ENCODE measurements at places on chromosomes 1 and 21.

DNA sequence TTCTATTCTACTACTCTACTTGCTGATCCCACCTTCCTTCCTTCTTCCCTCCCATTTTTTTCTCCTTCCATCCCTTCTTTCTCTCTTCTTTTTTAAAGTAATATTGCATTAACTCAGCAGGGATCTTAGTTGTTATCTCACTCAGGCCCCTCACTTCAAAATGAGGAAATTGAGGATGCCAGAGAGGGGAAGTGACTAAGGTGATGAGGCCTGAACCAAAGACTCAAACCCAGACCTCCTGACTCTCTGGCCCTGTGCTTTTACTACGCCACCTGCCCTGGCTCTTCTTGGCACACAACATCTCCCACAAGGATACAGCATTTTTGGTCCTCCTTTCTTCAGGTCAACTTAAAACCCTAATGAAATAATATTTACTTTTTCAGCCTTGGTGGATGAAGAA is 151.7 kb upstream of the ZNF648 start:
- DNase-seq, result no peak

DNA sequence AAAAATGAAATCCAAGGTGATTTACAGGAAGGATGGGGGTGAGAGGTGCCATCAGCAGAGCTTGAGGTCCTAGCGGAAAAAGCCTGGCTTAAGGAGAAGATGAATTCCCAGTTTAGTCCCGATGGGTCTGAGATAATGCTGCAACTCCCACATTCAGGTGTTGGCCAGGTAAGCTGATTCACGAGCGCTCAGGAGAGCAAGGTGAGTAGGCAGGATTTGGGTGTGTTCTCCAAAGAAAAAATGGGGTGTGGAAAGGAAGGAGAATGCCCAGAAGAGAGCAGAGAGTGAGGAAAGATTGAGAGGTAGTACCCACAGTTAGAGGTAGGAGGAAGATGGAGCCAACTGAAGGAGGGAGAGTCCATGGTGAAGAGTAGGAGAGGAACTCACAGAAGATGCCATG is 12.5 kb downstream of the RIMS3 start:
- no peak for DNase-seq

- no peak for DNase-seq
Measured at GRCh38 chr1:225629483-225629882, 23.4 kb downstream of the ENAH start.

DNA sequence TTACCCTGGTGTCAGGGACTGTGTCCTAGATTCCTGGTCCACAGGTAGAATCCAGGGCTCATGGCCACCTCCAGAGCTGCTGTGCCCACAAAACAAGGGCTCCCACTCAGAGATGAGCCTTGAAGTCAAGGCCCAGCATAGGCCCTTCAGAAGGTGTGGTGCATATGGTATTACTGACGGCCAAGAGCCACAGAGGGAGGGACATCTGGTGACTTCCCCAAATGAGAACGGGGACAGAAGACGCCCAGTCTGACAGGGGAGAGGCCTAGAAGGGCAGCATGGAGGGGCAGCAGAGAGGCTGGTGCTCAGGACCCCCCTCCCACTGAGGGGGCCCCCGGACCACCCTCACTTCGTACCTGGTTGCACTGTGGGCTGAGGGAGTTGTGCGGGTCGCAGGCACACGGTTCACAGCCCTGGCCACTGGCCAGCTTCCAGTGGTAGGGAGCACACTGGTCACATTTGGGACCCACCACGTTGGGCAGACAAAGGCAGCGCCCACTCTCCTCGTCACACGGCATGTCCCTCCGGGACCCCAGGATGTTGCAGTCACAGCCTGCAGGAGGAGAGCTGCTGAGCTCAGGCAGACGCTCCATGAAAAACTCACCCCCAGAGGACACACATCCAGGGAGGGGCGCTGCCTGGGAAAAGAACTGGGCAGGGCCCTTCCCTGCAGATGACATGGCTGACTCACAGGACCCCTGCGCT is 25.0 kb downstream of the LAMB3 start:
- DNase-seq, result no peak

DNA sequence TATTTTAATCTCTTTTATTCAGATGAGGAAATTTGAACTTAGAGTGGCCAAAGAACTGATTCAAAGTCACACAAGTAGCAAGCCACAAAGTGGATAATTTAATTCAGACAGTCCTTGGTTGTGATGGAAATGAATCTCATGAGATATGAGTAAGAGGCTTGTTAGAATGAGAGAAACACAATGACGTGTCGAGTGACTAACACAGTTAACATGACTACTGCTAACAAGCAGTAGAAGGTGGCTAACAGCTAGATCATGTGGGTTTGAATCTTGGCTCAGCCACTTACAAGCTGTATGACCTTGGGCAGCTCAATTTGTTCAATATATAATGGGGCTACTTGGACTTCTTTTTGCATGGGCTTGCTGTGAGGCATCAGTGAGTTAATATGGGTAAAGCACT is 104.5 kb upstream of the LMO4 start:
- DNase-seq, result no peak

DNA sequence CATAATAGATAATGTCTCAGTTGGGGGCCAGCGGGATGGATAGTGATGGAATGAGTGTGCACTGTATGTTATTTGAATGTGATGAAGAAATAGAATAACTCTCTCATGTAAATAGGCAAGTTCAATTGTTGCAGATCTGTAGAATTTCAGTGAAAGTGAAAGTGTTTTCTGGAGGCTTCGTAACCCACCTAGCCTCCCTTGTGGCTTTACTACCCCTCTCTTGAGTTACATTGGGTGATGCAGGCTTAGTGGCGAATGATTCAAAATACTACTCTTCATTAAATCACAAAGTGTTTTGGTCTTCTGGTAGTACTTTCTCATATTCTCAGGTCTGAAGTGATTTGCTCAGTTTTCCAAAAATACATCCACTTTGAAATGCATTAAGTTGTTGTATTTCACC is 411.9 kb downstream of the ZP4 start:
- DNase-seq, result no peak

DNA sequence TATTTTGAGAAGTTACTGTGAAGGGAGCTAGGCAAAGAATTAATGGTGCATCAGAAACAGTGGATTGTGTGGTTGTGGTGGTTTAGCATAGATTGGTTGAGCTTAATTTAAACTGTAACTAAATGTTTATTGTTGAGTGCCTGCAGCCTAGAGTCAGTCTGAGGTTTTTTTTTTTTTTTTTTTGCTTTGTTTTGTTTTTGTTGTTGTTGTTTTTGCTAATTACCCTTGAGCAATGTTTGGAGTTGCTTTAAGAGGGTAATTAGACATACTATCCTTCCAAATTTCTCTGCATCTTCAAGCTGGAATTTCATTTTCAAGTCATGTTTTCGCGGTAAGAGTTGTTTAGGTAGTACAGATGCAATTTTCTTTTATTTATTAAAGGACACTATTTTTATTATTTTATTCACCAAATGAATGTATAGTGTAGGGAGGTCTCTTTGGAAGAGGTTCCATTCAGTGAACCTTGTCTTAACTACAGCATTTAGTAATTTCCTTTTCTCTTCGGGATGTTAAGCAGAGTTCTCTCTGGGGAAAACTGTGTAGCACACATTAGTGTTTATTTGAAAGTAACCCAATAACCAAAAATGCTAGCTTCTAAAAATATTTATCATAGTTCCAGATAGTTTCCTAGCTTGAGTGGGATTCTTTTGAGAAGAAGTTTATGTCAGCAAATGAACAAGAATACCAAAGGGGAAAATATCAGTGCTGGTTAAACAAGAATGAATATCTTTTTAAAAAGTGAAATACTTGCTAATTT is 82.3 kb downstream of the CLIC4 start:
- DNase-seq, result no peak

- DNase-seq, result no peak
Measured at GRCh38 chr1:39721664-39722063, 17.0 kb upstream of the PPIE start.

DNA sequence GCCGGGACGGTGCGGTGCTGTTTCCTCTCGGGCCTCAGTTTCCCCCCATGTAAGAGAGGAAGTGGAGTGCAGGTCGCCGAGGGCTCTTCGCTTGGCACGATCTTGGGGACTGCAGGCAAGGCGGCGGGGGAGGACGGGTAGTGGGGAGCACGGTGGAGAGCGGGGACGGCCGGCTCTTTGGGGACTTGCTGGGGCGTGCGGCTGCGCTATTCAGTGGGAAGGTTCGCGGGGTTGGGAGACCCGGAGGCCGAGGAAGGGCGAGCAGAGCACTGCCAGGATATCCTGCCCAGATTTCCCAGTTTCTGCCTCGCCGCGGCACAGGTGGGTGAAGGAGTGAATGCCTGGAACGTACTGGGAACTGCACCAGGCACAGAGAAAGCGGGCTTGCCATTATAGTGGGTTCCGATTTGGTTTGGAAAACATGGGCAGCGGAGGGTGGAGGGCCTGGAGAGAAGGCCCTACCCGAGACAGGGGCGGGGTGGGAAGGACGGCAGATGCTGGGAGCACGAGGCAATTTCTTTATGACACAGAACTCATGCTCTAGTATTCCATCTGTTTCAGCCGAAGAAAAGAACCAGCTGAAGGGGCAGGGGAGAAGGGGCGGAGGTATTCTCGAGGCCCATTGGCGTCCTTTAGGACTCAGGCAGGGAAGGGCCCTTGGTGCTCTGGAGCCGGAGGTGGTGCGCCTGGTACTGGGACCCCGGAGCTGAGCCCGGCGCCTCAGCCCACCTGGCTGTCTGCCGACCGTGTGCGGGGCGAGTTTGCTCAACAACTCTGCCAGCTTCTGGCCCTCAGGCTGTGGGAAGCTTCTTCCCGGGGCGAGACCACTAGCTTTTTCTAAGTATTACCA is 960 bp downstream of the PCSK9 start:
- no peak for DNase-seq

- DNase-seq, result no peak
Measured at GRCh38 chr1:226788965-226789364, 49.9 kb upstream of the ITPKB start.

GRCh38 chr21:42622284-42622683 is 31.1 kb upstream of the PDE9A start:
- DNase-seq, result no peak

- no peak for DNase-seq
Measured at GRCh38 chr1:84947536-84948410, 49.1 kb downstream of the MCOLN2 start.

- DNase-seq, result no peak
Measured at GRCh38 chr1:102466487-102466886, 469.8 kb upstream of the OLFM3 start.

DNA sequence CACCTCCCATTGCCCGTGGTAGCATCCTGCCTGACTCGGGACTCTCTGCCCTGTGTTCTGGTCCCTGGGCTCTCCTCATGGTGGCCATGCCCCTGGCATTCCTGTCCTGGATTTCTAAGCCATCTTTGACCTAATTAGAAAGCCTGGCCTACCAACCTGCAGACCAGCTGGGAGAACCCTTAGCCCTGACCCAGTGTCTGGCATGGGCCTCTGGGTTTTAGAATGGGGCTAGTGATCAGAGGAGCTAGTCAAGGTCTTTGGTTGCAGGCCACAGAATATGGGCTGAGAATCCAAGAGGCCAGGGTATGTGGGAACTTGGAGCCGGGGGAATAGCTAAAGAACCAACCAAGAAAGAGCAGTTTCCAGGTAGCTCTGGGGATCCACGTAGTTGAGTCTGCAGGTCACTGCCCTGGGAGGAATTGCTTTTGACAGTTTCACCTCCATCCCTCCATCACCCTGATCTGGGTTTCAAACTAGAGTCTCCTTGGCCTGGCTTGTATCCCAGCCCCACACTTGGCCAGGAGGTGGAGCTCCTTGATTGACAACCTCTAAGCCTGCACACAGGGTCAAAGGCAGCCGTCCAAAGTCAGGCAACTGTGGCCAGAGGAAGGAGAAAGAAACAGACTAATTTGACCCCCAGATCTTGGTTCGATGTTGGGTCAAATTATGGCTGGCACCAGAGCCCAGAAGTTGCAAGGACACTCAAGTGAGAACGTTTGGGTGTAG is 54.7 kb upstream of the ABCG1 start:
- DNase-seq, result peak; percentile 63

- no peak for DNase-seq
Measured at GRCh38 chr21:18147678-18148077, 97.0 kb upstream of the CHODL start.

- no peak for DNase-seq
Measured at GRCh38 chr1:27473755-27474154, 16.2 kb downstream of the WASF2 start.

- DNase-seq, result no peak
Measured at GRCh38 chr1:56965191-56965590, 624 bp downstream of the C8B start.

DNA sequence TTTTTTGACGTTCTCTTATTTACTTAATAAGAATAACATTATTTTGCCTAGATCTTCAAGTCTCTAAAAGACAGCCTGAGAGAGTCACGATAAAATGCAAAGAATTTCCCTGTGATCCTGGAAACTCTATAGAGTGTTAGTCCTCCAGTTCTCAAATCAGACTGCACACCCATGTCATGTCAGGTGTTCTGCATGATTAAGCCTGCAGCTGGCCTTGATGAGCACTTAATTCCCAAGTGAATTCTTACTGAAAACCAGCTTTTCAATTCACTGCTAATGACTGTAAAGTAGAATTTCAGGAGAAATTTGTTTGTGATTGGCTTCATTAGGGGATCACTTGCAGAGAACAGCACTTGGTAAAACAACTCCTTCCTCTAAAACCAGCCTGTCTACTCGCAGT is 41.9 kb downstream of the CHML start:
- no peak for DNase-seq

- DNase-seq, result no peak
Measured at GRCh38 chr1:66214901-66215300, 319.1 kb upstream of the SGIP1 start.

DNA sequence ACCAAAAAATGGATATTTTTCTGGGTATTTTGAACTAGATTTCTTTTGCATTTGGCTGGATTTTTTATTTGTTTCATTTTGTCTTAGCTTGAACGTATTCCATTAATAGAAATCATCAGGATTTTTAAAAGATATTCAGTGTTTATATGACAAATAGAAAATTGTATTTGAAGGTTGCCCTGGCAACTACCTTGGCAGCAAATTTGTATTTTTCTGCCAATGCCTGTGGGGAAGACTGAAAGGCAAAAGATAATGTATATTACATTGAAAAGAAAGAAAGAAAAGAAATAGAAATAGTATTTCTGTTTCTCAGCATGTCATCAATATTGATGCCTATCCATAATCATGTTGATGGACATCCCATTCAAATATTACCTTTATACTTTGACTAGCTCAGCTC is 16.8 kb downstream of the VCAM1 start:
- no peak for DNase-seq

GRCh38 chr1:16181887-16182719 is 26.2 kb upstream of the EPHA2 start:
- DNase-seq, result peak; percentile 91

DNA sequence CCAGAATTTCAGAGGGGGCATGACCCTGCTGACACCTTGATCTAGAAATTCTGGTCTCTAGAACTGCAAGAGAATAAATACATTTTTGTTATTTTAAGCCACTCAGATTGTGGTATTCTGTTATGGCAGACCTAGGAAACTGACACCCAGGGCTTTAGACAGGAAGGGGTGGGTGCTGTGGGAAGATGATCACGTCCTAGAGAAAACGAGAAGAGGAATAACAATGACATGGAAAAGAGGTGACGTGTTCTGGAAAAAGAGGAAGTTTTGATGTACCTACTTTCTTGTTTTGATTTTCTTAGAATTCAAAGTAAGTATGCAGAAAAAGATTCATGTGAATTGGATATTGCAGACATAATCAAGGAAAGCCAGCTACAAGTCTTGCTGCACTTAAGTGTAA is 232.9 kb upstream of the RUNX1 start:
- DNase-seq, result no peak

GRCh38 chr1:23352096-23352695 is 8.1 kb upstream of the HNRNPR start:
- no peak for DNase-seq

Measured in hepatocyte (in vitro differentiated cells).